ENCODE measurements at places on chromosomes 7 and 10.

DNA sequence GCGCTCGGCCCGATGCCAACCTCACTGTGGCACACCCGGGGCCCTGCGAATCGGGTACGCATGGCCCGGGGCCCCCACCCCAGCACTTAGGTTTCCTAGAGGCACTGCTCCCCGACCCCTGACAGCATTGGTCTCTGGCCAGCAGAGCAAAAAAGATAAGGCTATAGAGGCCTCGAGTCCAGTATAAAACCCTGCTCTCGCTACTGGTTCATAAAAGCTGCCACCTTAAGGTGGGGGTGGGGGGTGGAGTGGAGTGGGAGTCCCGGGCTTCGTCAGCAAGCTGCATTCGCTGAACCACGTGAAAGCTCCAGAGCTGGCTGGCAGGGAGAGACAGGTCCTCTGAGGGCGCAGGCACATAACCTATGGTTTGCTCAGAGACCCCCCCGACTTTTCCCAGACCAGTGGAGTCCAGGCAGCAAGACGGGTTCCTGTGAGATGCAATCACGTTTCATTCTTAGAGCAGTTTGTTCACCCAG is 1.3 kb downstream of the KAZALD1 start:
- no peak for DNase-seq

GRCh38 chr10:133260895-133261725 is 15.6 kb downstream of the ADAM8 start:
- no peak for DNase-seq

DNA sequence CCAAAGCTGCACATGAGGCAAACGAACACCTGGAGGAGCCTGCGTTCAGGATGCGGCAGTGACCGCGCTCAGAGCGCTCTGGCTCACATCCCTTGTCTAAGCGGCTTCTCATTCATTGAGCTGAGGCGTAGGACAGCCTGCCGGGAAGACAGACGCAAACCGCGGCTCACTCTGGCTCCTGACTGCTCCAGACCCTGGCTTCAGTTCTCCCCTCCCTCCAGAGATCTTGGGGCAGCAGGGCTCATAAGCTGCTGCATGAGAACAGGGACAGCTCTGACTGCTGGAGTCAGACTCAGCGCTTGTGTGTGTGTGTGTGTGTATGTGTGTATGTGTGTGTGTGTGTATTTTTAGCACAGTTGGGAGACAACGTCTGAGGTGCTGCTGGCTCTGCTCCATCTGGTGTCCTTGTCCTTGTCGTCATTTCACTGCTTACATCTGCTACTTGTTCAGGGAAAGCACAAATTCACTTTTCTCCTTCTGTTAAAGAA is 15.8 kb upstream of the LYZL2 start:
- peak; percentile 4 for DNase-seq

- DNase-seq = no peak
These were observed 113.9 kb downstream of the ITGA8 start for GRCh38 chr10:15605740-15606369.

- no peak for DNase-seq
These were observed 45.8 kb upstream of the TNS3 start for GRCh38 chr7:47627580-47628283.
